ENCODE measurements at places on chromosomes 5 and 9.

DNA sequence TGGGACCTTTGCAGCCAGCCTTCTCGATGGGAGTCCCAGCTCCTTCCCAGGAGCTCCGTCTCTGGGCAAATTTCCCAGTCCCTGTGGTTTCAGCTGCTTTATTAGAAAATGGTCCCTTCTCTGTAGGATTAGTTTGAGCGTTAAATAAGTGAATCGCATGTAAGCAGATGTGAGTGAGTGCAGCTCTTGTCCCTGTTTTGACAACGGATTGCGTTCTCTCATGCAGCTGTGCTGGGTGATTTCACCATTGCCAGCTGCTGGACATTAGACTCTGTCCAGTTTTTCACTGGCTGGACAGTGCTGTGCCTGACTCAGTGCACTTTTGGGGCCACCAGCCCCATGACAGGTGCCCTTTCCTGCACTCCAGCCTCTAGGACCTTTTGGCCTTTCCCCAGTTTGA, 11.6 kb upstream of the CEL start:
- no peak for DNase-seq

GRCh38 chr9:7313389-7313788, 486.2 kb downstream of the DMAC1 start:
- no peak for DNase-seq

DNA sequence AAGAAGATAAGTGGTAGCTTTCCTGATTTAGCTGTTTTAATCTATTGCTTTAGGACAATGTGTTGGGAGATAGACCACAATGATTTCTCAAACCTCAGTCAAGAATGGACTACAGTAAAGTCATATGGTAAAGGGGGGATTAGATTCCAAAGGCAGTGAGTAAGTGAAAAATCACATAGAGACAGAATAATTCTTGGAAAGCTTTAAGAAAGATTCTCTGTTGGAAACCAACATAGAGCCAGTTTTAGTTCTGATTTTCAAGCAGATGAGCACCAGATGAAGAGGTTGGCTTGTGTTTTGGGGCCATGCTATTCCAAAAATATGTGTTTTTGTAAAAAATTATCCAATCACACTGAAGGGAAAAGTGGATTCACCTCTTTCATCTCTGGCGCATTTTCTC, 256.8 kb upstream of the RPS23 start:
- no peak for DNase-seq

DNA sequence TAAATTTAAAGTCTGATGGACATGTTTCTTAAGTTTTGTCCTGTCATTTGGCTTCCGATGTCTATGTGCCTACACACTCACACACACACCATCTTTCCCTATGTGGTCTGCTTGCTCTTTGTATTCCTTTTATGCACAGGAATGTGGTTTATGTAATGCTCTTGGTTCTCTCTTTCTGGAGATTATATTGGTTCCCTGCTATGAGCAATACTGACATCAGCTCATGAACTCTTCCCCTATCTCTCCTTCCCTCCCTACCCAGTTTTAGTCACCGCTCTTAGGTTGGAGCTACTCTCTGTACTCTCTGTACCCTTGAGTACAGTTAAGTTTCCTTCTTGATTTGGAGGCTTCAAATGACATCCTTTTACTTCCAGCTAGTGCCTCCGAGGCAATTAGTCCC, 77.9 kb upstream of the MVB12B start:
- DNase-seq: no peak

- DNase-seq: no peak
Measured at GRCh38 chr9:112761912-112762655, 11.5 kb downstream of the SNX30 start.

DNA sequence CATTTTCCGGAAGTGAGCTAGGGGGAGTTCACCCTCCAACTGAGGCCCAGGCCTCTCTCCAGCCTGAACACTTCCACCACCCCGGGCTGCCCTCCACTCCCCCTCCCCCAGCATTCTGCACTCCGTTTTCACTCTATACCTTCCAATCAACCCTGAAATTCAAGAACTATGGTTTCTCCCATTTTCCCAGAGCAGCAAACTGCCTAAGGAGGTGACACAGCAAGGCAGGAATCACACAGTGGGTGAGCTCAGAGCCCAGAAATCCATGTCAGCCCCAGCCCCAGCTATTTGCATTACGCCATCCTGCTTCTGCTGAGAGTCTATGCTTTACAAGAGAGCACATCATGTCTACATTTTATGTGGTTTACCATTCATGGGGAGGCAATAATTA, 11.9 kb downstream of the MSX2 start:
- DNase-seq: no peak

- DNase-seq: no peak
Measured at GRCh38 chr5:39657943-39658342, 233.2 kb upstream of the DAB2 start.

DNA sequence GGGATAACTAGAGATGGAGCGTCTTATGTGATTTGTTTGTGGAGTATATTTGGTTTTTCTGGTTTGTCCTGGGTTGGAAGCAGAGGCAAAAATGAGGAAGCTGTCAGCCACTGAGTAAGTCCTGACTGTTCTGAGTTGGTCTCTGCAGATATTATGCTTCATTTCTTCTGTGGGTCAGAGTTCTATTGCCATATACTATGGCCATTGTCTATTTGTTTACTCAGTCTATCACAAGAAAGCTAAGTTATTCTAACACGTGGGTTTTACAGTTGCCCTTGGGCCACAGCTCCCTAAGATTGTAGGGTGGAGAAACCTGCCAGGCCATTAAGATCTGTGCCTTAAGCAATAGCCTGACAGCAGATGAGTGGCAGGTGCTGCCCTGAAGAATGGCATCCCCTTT, 3.0 kb upstream of the CTSV start:
- no peak for DNase-seq

DNA sequence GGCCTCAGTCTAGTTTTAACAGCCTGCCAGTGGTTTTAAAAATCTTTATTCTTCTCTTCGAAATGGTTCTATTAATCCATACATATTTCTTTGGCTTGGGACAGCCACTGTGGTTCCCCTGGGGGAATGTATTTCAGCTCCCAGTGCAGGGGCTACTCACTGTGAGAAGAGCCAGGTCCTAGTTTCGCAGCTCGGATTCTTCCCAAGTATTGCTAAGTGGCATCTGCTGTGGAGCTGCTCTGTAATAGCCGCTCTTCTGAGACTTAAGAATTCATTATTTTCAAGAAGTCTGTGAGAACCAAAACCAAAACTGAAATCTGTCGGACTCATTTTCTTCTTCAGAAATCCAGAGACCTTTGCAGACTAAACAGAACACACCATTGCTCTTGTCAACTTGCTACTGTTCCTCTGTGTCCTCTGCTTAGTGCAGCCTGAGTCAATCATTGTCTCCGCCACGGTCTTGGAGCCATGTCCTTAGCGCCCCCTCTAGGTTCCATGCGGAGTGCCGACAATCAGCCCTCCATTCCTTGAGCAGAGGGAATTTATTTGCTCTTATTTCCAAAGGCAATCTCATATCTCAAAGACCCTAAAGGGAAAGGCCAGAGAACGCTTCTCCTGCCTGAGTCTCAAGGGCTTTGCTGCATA, 478.2 kb downstream of the SPATA31D1 start:
- DNase-seq: peak; percentile 75

- DNase-seq: no peak
Measured at GRCh38 chr9:114849450-114849849, 43.6 kb upstream of the TNFSF15 start.

DNA sequence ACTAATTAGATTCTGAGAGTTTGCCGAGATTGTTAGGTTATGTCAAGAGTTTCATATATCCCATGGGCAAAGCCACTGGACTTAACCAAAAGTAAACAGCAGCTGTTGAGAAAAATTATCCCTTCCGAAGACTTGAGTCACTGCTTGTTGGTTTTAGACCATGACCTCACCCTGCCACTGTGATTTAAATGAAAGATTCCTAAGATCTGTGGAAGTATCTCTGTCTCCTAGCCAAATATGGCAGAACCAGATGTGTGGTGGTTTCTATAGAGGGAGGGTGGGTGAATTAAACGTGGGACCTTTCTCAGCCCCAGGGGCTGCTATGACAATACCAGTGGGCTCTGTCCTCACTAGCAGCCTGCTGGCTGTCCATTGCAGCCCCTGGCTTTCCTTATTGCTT, 19.3 kb downstream of the DMRT3 start:
- no peak for DNase-seq

GRCh38 chr5:65144136-65144871, 337.4 kb downstream of the ADAMTS6 start:
- DNase-seq: no peak

- no peak for DNase-seq
Measured at GRCh38 chr5:132489871-132490483, 596 bp downstream of the IRF1 start.

GRCh38 chr5:177601577-177602457, 1.9 kb downstream of the B4GALT7 start:
- peak; percentile 33 for DNase-seq

GRCh38 chr9:131402738-131403492, 9.0 kb downstream of the PRRC2B start:
- DNase-seq: peak; percentile 42

- no peak for DNase-seq
Measured at GRCh38 chr5:31268686-31269085, 75.2 kb downstream of the CDH6 start.

DNA sequence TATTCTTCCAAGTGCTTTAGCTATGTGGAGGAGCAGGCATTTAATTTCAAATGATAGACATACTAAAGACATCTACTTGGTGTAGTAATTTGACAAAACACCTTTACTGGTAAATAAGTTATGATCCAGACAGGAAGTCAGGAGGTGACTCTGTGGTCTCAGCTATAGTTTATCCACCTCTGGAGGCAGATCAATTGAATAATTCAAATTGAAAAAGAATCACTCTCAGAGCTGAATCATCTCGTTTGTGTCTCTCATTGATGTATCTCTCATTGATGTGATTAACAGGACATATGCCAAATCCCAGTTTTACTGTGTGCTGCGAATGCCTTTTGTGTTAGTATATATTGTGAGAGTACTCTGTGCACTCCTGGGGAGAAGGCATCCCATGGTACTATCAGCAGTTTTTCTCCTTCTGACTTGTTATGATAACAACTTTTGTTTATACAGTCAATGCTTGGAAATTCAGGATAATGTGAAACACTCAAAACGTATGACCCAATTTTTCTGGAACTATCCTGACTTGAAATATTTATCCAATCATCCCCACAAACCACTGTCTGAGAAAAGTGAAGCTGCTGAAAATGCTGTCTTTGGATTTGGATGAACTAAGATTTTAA, 48.5 kb upstream of the DAB2 start:
- no peak for DNase-seq

- no peak for DNase-seq
Measured at GRCh38 chr5:106331415-106331814, 1339.3 kb downstream of the EFNA5 start.

GRCh38 chr5:172798422-172799215, 27.6 kb upstream of the DUSP1 start:
- DNase-seq: no peak

DNA sequence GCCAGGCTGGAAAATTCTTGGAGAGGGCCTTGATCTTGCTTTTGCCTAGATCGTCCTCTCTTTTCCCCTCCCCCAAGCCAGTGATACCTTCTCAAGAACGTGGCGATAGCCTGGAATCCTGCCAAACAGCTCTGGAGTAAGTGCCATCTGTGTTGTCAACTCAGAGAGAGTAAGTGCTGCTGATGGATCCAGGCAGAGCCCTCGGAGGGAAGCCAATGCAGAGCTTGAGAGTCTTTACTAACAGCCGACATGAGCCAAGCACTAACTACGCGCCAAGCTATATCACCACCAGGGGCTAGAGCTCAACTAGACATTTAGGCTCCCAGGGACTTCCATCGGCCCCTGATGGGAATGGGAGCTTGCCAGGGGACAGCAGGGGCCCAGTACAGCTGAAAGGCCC, 17.6 kb downstream of the RAPGEF1 start:
- DNase-seq: no peak

DNA sequence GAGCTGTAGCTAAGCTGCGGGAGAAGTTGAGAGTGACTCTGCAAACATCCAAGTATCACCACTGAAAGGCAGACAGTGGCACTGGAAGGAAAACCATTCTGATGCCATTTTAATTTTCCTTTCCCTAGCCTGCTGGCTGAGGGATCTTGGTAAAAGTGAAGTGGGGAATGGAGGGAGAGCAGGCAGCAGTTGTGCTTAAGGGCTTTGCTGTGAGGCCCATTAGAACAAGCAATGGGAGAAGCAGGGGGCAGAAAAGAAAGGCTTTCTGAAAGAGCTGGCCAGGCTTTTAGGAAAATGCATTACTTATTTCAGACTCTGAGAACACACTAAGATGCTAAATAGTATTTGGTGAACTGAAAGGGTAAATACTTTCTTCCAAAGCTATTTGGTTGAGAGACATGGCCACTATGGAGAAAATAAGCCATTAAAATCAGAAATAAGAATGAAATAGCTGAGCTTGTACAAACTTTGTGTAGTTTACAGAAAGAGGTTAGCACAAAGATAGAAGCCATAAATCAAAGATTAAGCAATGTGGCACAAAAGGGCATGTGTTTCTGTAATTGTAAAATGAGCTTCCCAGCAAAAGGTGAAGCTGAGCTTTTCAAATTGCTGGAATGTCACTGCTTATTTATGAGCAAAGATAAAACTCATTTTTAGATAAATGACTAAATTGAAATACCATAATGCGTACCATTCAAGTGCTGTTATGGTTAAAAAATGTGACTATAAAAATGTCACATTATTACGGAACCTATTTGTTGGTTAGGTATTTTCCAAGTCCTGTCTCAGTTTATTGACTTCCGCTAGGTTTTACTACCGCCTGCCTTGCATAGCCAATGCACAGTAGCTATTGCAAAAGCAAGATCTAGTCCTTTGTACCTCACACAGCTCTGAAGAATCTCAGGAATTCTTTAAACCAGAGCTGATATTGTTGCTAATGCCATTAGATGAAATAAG, 20.8 kb downstream of the SNCAIP start:
- DNase-seq: no peak

DNA sequence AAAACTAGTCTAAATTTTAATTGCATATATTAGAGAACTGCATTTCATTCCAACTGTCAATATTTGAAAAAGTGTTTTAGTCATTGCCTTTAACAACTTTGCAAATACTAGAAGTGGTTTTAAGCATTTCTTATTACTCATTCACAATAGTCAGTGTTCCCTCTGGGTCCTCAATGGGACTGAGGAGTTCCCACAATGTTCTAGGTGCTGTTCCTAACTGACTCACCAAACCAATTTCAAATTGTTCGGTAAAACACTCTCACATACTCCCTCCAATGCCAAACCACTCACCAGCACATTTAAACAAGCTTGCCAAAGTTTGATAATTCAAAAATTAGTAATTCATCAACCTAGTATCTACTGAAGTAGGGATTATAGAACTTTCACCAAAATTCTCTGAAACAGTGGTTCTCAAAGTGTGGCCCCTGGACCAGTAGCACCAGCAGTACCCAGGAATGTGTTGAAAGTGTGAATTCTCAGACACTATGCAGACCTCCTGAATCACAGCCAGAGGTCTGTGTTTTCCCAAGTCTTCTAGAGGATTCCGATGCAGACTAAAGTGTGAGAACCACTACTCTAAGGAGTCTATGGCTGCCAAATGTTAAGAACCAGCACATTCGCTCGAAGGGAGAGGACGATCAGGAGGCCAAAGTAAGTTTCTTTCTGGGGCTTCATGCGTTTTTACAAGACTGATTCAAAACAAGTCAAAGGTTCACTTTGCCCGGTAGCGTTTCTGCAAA, 72.8 kb downstream of the APBA1 start:
- no peak for DNase-seq

GRCh38 chr9:16679327-16679821, 191.1 kb downstream of the BNC2 start:
- DNase-seq: no peak

All from glutamatergic neuron (in vitro differentiated cells).